Lung (tissue), 17 donors: ENCODE measurements at places on chromosomes 1 and 21.

DNA sequence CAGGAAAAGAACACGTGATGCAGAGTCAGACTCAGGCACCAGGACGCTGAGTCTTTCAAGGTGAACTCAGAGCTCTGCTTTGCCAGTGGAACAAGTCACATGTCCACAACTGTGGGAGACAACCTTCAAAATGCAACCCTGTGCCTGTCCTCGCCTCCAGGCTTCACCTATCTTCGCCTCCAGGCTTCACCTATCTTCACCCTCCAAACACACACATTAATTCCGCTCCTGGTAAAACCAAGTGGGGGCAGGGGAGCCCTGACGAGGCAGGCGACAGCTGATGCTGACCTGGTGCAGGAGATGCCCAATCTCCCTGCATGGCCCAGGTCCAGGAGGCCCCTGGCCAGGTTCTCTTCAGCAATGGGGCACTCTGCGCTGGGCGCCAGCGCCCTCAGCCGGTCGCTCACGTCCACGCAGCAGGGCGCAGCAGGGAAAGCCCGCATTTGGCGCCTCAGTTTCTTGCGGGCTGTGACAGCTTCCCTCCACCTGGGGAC lies 28.0 kb upstream of the LSS start:
- DNase-seq, result no peak

- DNase-seq, result peak; percentile 61
These were observed 199.4 kb upstream of the CACYBP start for GRCh38 chr1:174800216-174800851.

DNA sequence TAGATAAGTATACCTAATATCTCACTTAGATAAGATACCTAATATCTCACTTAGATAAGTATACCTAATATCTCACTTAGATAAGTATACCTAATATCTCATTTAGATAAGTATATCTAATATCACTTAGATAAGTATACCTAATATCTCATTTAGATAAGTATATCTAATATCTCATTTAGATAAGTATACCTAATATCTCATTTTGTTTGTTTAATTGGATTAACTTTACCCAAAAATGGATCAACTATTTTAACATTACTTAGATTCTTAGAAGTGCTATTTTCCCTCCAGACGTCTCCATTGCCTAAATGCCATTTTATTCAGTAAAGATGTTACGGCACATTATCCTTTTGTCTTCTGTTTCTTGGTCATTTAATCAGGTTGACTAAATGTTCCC lies 346.4 kb downstream of the CHRM3 start:
- DNase-seq, result no peak

DNA sequence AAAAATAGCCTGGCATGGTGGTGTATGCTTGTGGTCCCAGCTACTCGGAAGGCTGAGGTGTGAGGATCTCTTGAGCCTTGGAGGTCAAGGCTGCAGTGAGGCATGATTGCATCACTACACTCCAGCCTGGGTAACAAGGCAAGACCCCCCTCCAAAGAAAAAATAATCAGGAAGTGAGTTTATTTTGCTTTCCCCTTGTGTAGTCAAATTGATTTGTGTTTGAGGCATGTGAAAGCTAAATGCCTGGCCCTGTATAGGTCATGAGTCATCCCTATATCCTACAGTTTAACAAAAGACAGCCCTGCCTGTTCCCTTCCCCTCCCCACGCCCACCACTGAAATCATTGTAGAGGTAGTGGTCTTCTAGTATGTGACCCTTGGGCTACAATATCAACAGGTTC lies 241.4 kb upstream of the JUN start:
- no peak for DNase-seq

- DNase-seq, result peak; percentile 65
These were observed 64.9 kb upstream of the FCGR2A start for GRCh38 chr1:161440312-161440894.

GRCh38 chr1:214192825-214193643 lies 87.9 kb upstream of the SMYD2 start:
- no peak for DNase-seq

GRCh38 chr21:38979271-38980121 lies 173.8 kb downstream of the ETS2 start:
- DNase-seq, result no peak

GRCh38 chr1:19892129-19892528 lies 9.9 kb downstream of the OTUD3 start:
- no peak for DNase-seq

DNA sequence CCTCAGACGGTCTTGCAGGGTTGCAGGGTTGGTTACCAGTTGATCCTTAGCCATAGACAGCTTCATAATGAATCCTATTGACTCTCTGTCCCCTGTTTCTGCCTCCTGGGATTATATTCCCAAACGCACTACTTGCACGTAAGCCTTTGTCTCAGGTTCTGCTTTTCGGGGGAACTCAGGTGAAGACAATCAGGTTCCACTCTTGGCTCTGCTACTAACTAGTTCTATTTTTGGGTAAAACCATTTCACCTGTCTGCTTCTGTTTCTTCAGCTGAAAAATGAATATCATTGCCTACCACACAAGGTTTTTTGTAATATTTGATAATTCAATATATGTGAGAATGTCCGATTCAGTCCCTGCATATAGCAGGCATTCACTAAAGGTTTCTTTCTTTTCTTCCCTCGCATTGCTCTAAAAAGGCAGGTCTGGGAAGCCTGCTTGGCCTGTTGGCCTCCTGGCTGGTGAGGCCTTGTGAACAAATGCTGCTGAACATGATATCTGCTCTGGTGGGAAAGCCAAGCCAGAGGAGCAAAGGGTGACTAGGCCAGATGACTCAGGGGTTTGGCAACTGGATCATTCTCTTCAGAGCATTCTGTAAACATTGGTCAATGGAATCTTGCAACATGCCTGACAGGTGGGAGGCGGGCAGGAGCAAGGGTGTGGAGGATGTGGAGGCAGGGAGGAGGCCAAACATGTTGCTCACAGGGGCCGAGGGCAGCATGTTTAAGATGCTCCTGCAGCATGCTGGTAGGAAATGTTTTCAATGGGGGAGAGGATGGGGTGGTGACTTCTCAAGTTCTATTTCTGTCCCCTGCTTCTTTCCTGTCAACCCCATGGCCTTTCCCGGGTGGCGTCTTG lies 23.8 kb downstream of the IER5 start:
- DNase-seq, result no peak

- peak; percentile 66 for DNase-seq
These were observed 14.0 kb downstream of the GTF2B start for GRCh38 chr1:88877382-88877825.

DNA sequence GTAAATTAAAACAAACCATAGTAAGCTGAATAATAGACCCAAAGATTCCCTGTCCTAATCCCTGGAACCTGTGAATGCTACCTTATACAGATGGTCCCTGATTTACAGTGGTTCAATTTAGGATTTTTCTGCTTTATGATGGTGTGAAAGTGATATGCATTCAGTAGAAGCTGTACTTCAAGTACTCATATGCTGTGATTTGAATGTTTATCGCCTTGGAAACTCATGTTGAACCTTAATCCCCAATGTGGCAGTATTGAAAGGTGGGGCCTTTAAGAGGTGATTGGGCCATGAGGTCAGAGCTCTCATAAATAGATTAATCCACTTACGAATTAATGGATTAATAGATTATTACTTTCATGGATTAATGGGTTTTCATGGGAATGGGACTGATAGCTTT lies 10.6 kb upstream of the RRP15 start:
- DNase-seq, result no peak

GRCh38 chr1:46568461-46568891 lies 17.0 kb upstream of the KNCN start:
- no peak for DNase-seq

DNA sequence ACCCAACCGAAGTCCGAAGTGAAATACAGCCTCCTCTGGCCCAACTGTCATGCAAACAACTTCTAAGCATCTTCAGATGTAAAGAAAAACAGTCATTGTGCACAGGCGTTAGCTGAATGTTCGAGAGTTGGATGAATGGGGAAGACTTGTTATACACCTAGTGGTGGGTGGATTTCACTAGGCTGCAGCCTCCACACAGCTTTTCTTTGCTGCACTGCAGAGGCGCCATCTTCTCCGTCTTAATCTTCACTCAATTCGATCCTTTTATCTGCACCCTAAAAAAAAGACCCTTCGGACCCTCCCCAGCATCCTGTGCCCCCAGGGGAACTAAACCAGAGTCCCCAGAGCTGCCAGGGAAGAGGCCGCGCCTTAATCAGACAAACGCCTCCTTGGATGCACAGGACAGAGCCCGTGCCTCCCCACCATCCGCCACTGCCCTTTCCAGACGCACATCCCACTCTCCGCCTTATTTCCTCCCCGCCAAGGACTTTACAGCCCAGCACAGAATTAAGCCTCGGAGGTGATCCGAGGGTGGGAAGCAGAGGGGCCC lies 1.4 kb downstream of the APP start:
- peak; percentile 62 for DNase-seq

DNA sequence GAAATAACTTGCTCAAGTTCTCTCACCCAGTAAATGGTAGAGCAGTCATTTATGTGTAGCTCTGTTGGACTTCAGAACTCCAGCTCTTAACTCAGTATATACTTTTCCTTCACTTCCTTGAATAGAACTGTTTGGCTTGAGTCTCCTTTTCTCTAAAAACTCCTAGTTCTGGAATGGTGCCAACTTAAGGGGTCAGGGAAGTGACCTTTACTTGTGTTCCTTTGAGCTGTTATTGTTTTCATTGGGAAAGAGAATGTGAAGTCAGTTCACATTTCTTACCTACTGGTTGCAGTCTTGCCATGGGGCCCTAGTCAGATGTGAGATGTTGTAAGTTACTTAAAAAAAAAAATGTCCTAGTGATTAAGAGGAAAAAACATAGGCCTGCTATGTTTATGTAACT lies 77.0 kb upstream of the MACF1 start:
- peak; percentile 73 for DNase-seq

DNA sequence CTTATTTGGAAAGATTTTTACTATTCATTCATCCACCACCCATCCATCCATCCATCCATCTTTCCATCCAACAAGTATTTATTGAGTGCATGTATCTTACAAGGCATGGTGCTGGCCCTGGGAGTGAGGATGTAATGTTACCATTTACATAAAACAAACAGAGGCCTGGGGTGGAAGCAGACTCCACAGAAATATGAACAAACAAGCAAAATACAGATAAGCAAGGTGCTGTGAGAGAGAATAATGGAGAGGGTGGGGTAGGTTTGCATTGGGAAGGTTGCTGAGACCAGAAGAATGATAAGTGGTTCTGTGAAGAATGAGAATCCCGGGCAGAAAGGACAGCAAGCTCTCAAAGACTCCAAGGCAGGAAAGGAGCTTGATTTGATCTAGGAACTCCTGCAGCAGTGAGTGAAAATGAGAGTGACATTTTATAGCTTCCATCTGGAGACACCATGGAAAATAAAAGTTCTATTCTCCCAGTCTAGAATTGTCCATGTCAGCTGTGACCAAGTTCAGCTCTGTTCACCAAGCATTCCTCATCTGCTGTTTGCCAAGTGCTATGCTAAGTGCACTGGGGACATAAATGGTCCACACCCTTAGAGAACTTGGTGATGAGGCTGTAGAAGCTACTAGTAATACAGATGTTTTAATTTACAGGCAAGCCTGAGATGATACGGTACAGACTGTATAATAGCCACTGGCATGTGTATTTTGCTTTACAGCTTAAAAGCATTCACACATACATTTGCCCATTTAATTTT lies 75.3 kb downstream of the PEX14 start:
- peak; percentile 50 for DNase-seq

DNA sequence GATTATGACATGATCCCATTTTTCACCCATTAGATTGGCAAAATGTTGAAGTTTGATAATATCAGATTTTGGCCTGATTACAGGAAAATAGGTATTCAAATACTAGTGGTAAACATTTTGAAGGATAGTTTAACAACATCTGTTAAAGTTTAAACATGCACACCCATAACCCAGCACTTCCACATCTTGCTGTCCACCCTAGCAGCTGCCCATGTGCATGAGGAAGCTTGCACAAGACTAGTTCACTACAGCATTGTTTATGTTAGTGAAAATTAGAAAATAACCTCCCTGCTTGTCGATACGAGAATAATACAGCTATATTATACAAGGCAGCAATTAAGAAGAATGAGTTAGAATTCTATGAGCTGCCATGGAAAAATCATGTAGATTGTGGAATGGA lies 127.6 kb downstream of the C1orf21 start:
- no peak for DNase-seq

DNA sequence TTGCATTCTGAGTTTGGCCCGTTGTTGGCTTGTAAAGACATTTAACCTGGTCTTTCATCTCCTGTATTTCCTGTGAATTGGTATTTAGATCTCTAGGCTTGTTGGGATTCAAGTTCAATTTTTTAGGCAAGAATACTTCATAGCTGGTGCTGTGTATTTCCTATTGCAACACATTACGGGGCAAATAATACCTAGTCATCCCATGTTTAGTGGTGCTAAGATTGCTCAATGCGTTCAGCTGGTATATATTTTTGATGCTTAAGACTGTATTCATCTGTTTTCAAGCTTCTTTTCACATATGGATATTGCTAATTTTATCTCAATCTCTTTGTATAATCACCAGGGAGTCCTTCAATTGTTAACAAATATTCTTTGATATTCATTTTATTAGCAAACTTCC lies 87.5 kb upstream of the ZBTB18 start:
- DNase-seq, result no peak

- DNase-seq, result no peak
These were observed 34.6 kb upstream of the COX20 start for GRCh38 chr1:244800821-244801220.

DNA sequence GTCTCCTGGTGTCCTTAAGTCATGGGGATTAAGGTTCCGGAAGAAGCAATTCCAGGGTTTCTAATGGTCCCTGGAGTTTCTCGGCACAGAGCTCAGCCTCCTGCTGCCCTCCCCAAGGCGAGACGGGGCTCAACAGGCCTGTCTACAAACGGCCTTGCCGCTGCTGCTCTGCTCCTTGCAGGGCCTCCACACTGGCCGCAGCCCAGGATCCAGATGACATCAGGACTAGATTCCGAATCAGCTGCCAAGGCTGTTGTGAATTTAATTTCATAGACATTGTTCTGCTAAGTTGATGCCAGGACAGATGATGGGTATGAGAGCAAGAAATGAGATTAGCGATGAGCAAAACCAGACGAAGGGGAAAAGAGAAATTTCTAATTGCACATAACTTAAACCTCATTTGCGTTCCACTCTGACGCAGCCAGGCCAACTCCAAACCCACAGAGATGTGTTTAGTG lies 103.6 kb upstream of the BACE2 start:
- DNase-seq, result peak; percentile 77

GRCh38 chr1:53121319-53122172 lies 20.9 kb downstream of the SLC1A7 start:
- DNase-seq, result peak; percentile 60

- DNase-seq, result no peak
These were observed 15.9 kb downstream of the KLHDC7A start for GRCh38 chr1:18496497-18497235.

GRCh38 chr1:228284148-228284495 lies 76.3 kb downstream of the OBSCN start:
- no peak for DNase-seq
